ENCODE measurements at places on chromosomes 7 and 10. TPM values are rescaled to one million over a fixed set of nuclear protein-coding genes. Genes with fewer than 3 reads are reported as not detected.
A peak's percentile ranks its signal among the peaks of the same experiment; 100 is the strongest.

TMEM229A gene
- not detected for total RNA-seq

RADIL gene
- total RNA-seq, result not detected

NEUROD6 gene
- total RNA-seq, result not detected

NUPR2 gene
- not detected for total RNA-seq

DNA sequence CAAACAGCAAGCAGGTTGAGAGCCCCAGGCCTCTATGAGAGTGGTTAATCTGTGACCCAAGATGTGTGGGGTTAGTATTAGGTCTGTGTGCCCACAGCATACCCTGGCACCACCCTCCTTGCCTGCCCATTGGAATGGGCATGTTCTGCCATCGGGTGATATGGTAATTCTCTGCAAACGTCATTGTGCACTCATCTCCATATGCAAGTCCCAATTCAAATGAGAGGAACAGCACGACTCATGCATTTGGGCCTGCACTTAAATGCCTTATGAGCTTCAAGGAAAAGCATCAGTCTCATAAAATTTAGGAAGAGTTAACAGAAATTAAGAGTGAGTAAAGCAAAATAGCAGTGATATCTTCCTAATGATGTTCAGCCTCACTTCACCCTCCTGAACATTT is 133.9 kb upstream of the FGFR2 start:
- no peaks in the 10 kb centered on the region for H3K27me3 ChIP-seq
- no peak for DNase-seq
- no peaks in the 10 kb centered on the region for H3K4me1 ChIP-seq
- no peaks in the 10 kb centered on the region for H3K36me3 ChIP-seq
- H3K27ac ChIP-seq, result no peak overlapping the region

DNA sequence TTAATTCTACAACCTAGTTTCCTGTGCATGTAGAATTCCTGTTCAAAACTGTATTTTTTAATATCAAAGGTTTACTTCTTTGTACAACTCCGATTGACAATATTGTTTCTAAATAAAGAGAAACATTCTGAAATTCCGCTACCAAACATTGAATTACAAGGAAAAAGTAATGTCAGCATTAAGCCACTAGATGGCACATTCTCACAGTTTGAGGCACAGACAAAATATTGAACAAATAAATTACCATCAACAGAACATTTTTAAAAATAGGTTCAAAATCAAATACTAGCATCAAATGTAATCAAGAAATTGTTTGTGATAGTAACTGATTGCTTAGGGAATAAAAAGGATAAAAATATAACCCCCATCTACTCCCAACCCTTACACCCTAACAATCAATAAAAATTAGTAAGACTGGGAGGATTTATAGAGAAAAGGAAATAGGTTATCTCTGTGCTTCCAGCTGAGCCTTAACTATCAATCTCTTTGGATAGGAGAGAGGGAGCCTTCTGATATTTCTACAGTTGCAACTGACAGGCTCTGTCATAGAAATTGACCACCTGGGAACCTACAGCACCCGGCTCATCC is 86.6 kb upstream of the C7orf33 start:
- H3K27ac ChIP-seq, result no peak overlapping the region
- H3K36me3 ChIP-seq, result no peaks in the 10 kb centered on the region
- no peak overlapping the region for H3K4me3 ChIP-seq
- no peak for DNase-seq

DNA sequence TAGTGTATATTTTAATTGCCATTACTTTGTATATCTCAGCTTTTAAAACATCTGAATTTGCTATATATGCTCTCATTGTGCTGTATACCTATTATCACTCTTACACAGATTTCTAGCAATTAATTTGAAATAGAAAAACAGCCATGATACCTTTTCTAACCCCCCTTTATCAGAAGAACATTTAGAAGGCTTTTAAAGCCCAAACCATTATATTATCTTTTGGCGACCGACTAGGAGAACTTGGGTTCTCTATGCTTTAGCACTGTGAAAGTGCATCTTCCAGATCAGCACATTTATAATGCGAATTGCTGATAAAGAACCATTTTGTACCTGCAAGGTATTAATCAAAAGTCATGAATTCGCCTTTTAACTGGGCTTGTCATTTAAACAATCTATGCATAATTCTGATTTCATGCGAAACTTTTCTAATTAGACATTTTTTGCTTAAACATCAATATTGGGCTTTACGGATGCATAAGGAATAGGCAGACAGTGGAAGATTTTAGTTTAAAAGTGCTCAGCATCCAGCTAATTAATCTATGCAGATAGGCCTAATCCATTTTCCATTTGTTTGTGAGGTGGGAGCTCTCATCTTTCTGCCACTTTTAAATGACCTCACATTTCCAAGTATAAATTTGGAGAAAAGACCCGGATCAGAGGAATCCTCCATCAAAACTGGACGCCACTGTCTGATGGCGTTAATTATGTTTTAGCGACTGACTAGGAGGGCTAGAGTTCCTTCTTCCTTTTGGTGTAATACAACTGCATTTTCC is 1.2 kb upstream of the MLLT10 start:
- H3K36me3 ChIP-seq, result peaks cover 2% of the 10 kb centered on the region
- DNase-seq, result no peak
- H3K27ac ChIP-seq, result peak overlapping the region; percentile 81
- peaks cover 19% of the 10 kb centered on the region for H3K4me1 ChIP-seq
- H3K27me3 ChIP-seq, result no peaks in the 10 kb centered on the region

DNA sequence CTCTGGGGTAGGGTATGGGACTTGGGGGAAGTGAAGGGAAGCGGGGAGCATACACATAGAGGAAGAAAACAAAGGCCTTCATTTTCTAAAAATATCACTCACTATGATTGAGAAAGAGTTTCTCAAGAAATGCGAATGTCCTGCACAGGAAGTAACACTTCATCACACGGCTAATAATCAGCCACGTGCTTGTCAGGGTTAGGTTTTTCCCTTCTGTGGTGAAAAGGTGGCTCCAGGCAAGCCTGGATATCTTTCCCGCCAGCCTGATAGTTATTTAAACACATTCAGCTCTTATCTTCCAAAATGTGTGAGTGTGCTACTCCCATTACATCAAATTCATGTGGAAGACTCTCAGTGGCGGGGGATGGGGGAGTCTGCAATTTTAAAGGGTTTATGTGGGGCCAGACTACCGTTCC is 166.4 kb upstream of the ADO start:
- H3K4me1 ChIP-seq, result peaks cover 27% of the 10 kb centered on the region
- DNase-seq, result no peak

DNA sequence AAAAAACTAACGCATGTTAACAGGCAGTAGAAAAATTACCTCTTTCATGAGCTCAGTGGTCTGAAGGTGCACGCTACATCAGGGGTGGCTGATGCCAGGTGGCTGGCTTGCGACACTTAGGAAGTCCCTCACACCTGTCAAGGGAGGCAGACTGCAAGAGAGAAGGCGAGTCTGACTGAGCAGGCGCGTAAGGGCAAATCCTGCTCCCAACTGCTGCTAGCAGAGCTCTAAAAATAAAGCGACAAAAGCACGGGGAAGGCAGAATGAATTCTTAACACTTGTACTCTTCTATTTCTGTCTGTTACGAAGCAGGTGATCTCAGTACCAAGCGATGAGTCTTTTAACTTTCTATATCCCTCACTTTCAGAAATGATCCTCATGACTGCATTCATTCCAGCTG is 33.1 kb downstream of the CACNA2D1 start:
- no peak overlapping the region for H3K27ac ChIP-seq
- H3K4me1 ChIP-seq, result no peaks in the 10 kb centered on the region
- no peak for DNase-seq
- no peaks in the 10 kb centered on the region for H3K27me3 ChIP-seq
- no peaks in the 10 kb centered on the region for H3K36me3 ChIP-seq

DNA sequence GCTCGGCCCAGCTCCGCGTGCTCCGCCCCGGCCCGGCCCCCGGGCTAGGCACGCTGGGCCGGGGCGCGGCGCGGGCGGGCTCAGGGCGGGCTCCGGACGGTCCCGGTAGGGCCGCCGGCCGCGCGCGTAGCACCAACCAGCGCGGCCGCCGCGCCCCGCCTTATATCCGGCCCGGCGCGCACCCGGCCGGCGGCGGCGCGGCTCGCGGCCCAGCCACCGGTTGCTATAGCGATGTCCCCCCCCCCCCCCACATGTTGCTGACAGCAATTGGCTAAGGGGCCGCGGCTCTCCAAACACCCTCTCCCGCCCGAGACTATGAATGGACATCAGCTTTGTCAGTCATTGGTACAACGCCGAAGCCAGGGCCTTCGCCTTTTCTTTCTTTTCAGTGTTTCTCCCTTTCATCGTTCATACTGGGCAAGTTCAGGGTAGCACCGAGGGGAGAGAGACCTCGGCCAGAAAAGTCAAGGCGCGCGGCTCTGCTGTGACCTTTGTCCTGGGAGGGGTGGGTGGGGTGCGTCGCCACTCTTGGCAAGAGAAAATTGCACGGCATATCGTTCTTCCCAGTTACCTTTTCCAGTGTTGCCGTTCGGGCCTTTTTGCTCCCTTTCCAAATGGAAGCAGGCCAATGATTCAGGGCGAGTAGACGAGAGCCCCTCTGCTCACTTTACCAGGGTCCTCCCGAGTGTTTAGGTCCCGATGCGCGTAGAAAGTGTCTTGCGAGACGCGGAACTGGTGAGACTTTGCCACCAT is 354.2 kb downstream of the DNAJB6 start:
- H3K27me3 ChIP-seq, result peaks cover 59% of the 10 kb centered on the region
- H3K4me3 ChIP-seq, result no peak overlapping the region
- DNase-seq, result no peak
- no peak overlapping the region for H3K27ac ChIP-seq
- no peaks in the 10 kb centered on the region for H3K36me3 ChIP-seq

GRCh38 chr10:102738692-102739121 is 5.0 kb upstream of the WBP1L start:
- H3K4me3 ChIP-seq, result no peak overlapping the region
- peaks cover 11% of the 10 kb centered on the region for H3K36me3 ChIP-seq
- peaks cover 7% of the 10 kb centered on the region for H3K4me1 ChIP-seq
- H3K27ac ChIP-seq, result no peak overlapping the region

DNA sequence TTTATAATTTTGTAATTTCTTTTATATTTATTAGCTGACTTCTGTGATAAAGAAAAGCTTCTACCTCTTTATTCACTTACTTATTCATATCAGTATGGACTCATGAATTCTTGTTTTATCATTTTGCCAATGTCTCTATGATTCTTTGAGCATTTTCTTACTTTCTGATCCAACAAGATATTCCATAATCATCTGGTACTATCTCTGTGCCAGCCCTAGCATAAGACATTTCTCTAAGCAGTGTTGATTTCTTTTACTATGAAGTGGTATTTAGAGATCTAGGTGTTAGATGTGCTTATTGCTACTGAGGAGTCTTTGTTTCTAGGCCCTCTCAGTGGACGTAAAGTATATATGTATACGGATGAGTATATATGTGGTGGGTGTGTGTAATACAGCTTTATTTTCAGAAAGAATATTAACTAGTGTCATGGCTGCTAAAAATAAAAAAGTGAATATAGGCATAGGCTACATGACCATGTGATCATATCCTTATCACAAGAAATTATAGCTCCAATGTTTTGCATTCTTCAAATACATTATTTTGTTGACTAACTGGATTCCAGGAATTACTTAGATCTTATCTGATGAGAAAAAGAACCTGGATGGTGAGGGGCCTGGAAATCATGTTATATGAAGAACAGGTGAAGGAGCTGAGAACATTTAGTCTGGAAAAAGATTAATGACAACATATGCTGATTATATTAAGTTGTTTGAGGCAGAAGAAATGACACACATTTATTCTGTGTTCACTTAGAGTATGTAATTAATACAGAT is 13.1 kb downstream of the PHTF2 start:
- H3K4me3 ChIP-seq, result no peak overlapping the region
- peaks cover 3% of the 10 kb centered on the region for H3K36me3 ChIP-seq
- H3K27me3 ChIP-seq, result no peaks in the 10 kb centered on the region
- H3K4me1 ChIP-seq, result no peaks in the 10 kb centered on the region

DNA sequence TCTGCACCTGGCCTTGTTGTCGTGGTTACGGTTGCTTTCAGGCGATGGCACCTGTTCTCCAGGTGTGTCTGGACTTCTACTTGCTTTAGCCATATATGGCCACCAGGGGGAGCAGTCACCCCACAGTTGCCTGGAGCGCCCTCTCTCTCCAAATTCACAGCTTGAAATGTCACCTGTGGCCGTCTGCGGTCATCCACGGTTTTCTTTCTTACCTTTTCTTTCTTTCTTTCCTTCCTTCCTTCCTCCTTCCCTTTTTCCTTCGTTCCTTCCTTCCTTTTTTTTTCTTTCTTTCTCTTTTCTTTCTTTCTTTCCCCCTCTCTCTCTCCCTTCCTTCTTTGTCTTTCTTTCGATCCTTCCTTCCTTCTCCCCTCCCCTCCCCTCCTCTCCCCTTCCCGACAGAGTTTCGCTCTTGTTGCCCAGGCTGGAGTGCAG is 150.5 kb upstream of the VKORC1L1 start:
- H3K36me3 ChIP-seq, result peaks cover 3% of the 10 kb centered on the region
- H3K27me3 ChIP-seq, result no peaks in the 10 kb centered on the region
- peak; percentile 71 for DNase-seq
- H3K4me1 ChIP-seq, result no peaks in the 10 kb centered on the region
- H3K27ac ChIP-seq, result no peak overlapping the region
- H3K4me3 ChIP-seq, result no peak overlapping the region

GRCh38 chr10:127044186-127044585 is 139.0 kb downstream of the DOCK1 start:
- DNase-seq, result no peak
- no peaks in the 10 kb centered on the region for H3K36me3 ChIP-seq

GRCh38 chr7:767941-768731 is 41.1 kb upstream of the PRKAR1B start:
- DNase-seq, result no peak
- peaks cover 28% of the 10 kb centered on the region for H3K36me3 ChIP-seq
- H3K4me1 ChIP-seq, result no peaks in the 10 kb centered on the region
- H3K27ac ChIP-seq, result no peak overlapping the region
- H3K4me3 ChIP-seq, result no peak overlapping the region

DNA sequence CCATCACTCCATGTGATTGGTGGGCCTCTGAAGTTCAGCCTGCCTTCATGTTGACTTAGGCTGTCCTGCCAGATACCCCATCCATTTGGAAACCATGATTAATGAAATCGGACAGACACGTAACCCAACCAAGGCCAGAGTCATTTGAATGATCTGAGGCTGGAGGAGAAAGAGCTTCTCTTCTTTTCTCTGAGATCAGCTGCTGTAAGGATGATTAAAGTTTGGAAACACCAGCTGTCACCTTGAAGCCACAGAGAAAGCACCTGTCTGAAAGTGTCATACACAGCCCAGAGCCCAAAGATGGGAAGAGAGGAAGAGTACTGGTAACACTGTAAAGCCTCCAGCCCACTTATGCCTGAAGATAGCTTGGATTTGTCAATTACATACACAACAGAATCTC is 22.9 kb downstream of the NEBL start:
- no peak for DNase-seq
- no peaks in the 10 kb centered on the region for H3K27me3 ChIP-seq
- H3K27ac ChIP-seq, result no peak overlapping the region
- H3K4me3 ChIP-seq, result no peak overlapping the region

- no peaks in the 10 kb centered on the region for H3K27me3 ChIP-seq
- no peaks in the 10 kb centered on the region for H3K36me3 ChIP-seq
- H3K4me1 ChIP-seq, result no peaks in the 10 kb centered on the region
Observed at GRCh38 chr10:110324201-110324804, 19.6 kb upstream of the SMNDC1 start.

GRCh38 chr7:142481548-142481947 is 223.7 kb upstream of the PRSS58 start:
- H3K36me3 ChIP-seq, result no peaks in the 10 kb centered on the region
- no peak for DNase-seq
- H3K4me1 ChIP-seq, result peaks cover 51% of the 10 kb centered on the region
- H3K27me3 ChIP-seq, result no peaks in the 10 kb centered on the region
- peak overlapping the region; percentile 77 for H3K27ac ChIP-seq
- no peak overlapping the region for H3K4me3 ChIP-seq

- no peak overlapping the region for H3K4me3 ChIP-seq
- H3K27me3 ChIP-seq, result no peaks in the 10 kb centered on the region
- H3K27ac ChIP-seq, result no peak overlapping the region
- no peaks in the 10 kb centered on the region for H3K4me1 ChIP-seq
Observed at GRCh38 chr7:98555403-98555802, 61.7 kb upstream of the NPTX2 start.

GRCh38 chr7:137741443-137741842 is 105.3 kb downstream of the DGKI start:
- no peaks in the 10 kb centered on the region for H3K36me3 ChIP-seq
- no peak overlapping the region for H3K27ac ChIP-seq
- no peaks in the 10 kb centered on the region for H3K27me3 ChIP-seq
